GM23248 (cell line): ENCODE measurements at places on chromosomes 2 and 18. TPM values are rescaled to one million over a fixed set of nuclear protein-coding genes. Genes with fewer than 3 reads are reported as not detected.

- peaks cover 23% of the 10 kb centered on the region for H3K27me3 ChIP-seq
- H3K36me3 ChIP-seq: no peaks in the 10 kb centered on the region
- peaks cover 14% of the 10 kb centered on the region for H3K4me1 ChIP-seq
- H3K4me3 ChIP-seq: no peak overlapping the region
- peak; percentile 68 for DNase-seq
Observed at GRCh38 chr2:138090330-138090729, 126.1 kb downstream of the HNMT start.

DNA sequence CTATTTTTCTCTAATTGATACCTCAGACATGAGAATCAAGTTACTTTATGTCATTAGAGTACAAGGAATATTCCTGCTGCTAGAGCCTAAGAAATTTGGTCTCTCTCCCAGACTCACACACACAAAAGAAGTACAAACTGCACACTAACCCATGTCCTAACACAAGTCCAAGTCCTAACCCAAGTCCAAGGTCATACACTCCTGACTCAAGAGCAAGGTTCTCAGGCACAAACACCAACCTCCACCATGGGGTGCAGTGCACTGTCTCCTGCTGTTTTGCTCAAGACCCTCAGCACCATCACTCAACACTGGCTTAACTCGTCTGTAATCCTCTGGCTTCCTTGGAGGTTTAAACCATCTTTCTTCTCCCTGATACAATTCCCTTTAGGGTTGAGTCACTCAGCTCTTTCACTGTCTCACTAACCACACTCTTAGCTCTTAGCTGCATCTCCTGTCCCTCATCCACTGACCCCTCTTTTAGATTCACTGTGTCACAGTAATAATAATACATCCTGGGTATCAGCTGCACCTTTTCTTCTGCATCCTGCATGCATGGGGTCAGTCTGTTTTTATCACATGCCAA is 129.8 kb downstream of the BCL2L11 start:
- H3K4me3 ChIP-seq: no peak overlapping the region
- H3K36me3 ChIP-seq: 0 out of 2 replicates have a peak, but pooled peaks cover 4% of the 10 kb centered on the region

GRCh38 chr2:130985206-130985780 is 108.0 kb downstream of the FAM168B start:
- no peak overlapping the region for H3K4me3 ChIP-seq
- H3K27ac ChIP-seq: no peak overlapping the region
- 0 out of 2 replicates have a peak, but pooled peaks cover 12% of the 10 kb centered on the region for H3K27me3 ChIP-seq
- H3K36me3 ChIP-seq: no peaks in the 10 kb centered on the region
- DNase-seq: no peak

GRCh38 chr2:42172566-42172965 is 3.4 kb downstream of the EML4 start:
- DNase-seq: no peak
- no peak overlapping the region for H3K4me3 ChIP-seq
- H3K4me1 ChIP-seq: peaks cover 13% of the 10 kb centered on the region
- no peak overlapping the region for H3K27ac ChIP-seq
- no peaks in the 10 kb centered on the region for H3K27me3 ChIP-seq
- H3K36me3 ChIP-seq: no peaks in the 10 kb centered on the region

DNA sequence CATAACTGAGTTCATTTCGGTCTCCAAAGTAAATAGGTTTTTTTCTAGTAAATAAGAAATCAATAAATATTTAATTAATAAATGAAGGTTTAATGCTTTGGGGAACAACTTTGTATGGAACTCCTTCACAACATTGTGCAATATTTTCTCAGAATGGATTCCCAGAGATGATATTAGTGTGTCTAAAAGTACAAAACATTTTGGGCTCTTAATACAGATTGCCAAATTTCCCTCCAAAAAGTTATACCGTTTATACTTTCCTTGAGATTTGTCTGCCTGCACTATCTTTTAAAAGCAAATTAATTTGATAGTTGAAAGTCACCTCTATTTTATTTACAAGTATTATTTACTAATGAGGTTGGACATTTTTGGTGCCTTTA is 151.8 kb downstream of the FAM161A start:
- H3K4me3 ChIP-seq: no peak overlapping the region
- H3K27ac ChIP-seq: no peak overlapping the region
- no peak for DNase-seq

GRCh38 chr2:63699549-63699839 is 110.7 kb downstream of the MDH1 start:
- H3K27ac ChIP-seq: peak overlapping the region; percentile 83
- H3K36me3 ChIP-seq: no peaks in the 10 kb centered on the region
- no peaks in the 10 kb centered on the region for H3K27me3 ChIP-seq

DNA sequence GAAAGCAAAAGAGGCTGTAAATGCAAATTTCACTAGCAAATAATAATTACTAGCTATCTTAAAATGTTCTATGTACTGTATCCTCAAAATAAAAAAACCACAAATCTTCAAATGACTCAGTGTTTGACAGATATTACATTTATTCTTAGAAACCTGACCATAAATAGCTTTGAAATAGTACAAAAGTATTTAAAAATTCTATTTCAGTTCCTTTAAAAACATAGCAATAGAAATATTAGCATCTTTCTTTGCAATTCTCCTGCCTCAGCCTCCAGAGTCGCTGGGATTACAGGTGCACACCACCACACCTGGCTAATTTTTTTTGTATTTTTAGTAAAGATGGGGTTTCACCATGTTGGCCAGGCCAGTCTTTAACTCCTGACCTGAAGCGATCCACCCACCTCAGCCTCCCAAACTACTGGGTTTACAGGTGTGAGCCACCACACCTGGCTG is 50.6 kb downstream of the MSH6 start:
- no peak for DNase-seq
- peaks cover 78% of the 10 kb centered on the region for H3K36me3 ChIP-seq
- no peaks in the 10 kb centered on the region for H3K4me1 ChIP-seq
- H3K4me3 ChIP-seq: no peak overlapping the region

DNA sequence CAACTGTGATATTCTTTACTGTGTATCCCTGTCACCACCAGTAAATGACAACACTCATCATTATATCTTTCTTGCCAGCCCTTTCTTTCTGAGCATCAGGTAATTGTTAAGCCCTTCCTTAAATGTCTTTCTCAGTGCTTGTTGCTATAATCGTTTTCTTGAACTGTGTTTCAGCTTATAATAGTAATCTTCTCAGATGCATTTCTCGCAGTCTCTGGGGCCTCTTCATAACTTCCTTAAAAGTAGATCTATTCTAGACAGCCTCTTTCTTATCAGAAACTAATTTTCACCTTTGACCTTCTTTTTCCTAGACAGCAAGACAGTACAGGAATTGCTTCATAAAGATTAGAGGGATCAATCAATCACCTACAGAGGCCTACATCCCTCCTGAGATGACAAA is 648.1 kb downstream of the CPS1 start:
- no peak overlapping the region for H3K4me3 ChIP-seq
- no peaks in the 10 kb centered on the region for H3K36me3 ChIP-seq
- H3K27me3 ChIP-seq: no peaks in the 10 kb centered on the region
- no peaks in the 10 kb centered on the region for H3K4me1 ChIP-seq

GRCh38 chr18:70319187-70319586 is 30.3 kb downstream of the SOCS6 start:
- H3K27me3 ChIP-seq: no peaks in the 10 kb centered on the region
- H3K36me3 ChIP-seq: no peaks in the 10 kb centered on the region

DNA sequence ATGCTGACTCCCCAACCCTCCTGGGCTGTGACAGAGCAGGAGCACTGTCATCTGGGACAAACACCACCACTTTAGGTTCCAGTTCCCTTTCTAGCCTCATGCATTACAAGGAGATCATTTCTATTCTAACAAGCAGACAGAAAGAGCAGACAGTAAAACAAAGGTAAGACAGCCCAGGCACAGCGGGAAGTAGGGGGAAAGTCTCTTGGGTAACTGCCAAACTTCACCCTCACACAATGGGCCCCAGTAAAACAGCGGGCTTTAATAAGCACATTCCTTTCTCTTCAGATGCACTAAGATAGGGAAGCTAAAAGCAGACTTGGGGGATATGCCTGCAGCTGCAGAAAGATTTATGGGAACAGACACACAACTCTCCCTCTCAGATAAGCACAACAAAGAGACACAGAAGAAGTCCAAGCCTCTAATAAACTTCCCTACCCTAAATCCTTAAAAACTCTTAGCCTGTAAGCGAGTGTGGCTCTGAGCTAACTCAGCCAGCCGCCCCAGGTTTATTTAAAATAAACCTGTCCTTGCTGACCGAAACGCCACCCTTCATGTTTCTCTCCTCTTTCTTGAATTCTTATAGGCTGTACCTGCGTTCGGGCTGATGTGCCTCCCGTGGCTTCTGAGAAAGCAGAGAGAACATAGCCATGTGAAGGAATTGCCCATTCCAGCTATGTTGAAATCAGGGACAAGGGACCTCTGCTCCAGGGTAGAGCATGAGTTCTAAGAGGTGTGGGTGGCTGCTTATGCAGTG is 726.8 kb upstream of the DDX18 start:
- H3K27ac ChIP-seq: no peak overlapping the region
- DNase-seq: no peak
- no peak overlapping the region for H3K4me3 ChIP-seq

- no peak overlapping the region for H3K4me3 ChIP-seq
- peaks cover 7% of the 10 kb centered on the region; the same call in 1 of the 2 replicates for H3K27me3 ChIP-seq
- no peak overlapping the region for H3K27ac ChIP-seq
- peak; percentile 42 for DNase-seq
Observed at GRCh38 chr18:51236225-51236624, 38.7 kb upstream of the MEX3C start.

- no peaks in the 10 kb centered on the region for H3K27me3 ChIP-seq
- no peaks in the 10 kb centered on the region for H3K36me3 ChIP-seq
- H3K4me1 ChIP-seq: peaks cover 24% of the 10 kb centered on the region
- peak overlapping the region; percentile 83 for H3K4me3 ChIP-seq
Observed at GRCh38 chr18:35041815-35042387, 688 bp downstream of the MAPRE2 start.

DNA sequence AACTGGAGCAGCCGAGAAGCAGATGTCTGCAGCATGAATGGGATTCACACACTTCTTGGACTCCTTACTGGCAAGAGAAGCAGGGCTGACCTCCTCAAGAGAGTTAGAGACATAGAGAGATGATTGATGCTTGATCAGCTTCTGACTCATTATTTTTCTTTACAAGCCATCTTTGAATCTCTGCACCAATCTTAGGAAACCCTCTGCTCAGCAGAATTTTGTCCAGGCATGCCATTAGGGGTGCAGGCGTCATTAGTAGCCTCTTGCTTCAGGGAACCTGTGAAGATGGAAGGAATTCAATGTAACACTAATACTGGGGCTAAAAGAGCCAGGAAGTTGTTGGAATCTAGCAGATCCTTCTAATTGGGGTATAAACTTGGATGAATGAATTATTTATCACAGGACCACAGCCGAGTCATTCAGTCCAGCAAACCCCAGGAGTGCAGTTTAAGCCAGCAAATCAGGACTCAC is 151.8 kb downstream of the MGAT5 start:
- peaks cover 63% of the 10 kb centered on the region for H3K4me1 ChIP-seq
- peak; percentile 66 for DNase-seq
- H3K4me3 ChIP-seq: no peak overlapping the region
- H3K27ac ChIP-seq: 0 out of 2 replicates have a peak overlapping the region, but pooled peaks have one; percentile 13
- H3K36me3 ChIP-seq: no peaks in the 10 kb centered on the region

The DPP4 gene
- polyA plus RNA-seq: 30.1 and 31.6 TPM in 2 replicates

The FTCDNL1 gene
- 1.6 and 1.9 TPM in 2 replicates for polyA plus RNA-seq

The LIPG gene
- polyA plus RNA-seq: 0.11 and 0.38 TPM in 2 replicates

The TTC27 gene
- 13.7 and 13.8 TPM in 2 replicates for polyA plus RNA-seq

The SPHKAP gene
- polyA plus RNA-seq: 0.04 and 0.06 TPM in 2 replicates

The RGPD4 gene
- polyA plus RNA-seq: 0.04 TPM in 1 of 2 replicates, not detected in the other
